ENCODE measurements at places on chromosomes 1 and 21.

- no peak for DNase-seq
Observed at GRCh38 chr21:42560517-42561179, 47.0 kb downstream of the SLC37A1 start.

- peak; percentile 5 for DNase-seq
Observed at GRCh38 chr1:167790117-167790516, 68.3 kb downstream of the MPZL1 start.

GRCh38 chr21:45334134-45334533, 46.4 kb upstream of the POFUT2 start:
- DNase-seq = no peak

- DNase-seq = no peak
Observed at GRCh38 chr21:45299026-45299863, 11.6 kb upstream of the POFUT2 start.

DNA sequence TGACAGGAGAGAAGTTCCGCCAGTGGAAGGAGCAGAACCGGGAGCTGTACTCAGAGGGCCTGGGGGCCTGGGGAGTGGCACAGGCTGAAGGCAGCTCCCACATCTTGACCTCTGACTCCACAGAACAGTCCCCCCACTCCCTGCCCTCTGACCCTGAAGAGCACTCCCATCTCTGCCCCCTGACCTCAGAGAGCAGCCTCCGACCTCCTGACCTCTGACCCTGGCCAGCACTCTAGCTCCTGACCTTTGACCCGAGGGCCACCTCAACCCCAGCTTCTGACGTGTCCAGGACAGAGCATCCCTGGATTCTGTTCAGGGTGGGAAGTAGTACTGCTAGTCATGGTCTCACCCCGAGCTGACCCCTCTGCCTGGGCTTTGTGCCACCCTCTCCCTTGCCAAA, 1.1 kb upstream of the CATSPER4 start:
- no peak for DNase-seq

- DNase-seq = no peak
Observed at GRCh38 chr1:97004054-97004453, 282.5 kb downstream of the PTBP2 start.

- DNase-seq = no peak
Observed at GRCh38 chr1:203362720-203363025, 11.8 kb upstream of the FMOD start.

DNA sequence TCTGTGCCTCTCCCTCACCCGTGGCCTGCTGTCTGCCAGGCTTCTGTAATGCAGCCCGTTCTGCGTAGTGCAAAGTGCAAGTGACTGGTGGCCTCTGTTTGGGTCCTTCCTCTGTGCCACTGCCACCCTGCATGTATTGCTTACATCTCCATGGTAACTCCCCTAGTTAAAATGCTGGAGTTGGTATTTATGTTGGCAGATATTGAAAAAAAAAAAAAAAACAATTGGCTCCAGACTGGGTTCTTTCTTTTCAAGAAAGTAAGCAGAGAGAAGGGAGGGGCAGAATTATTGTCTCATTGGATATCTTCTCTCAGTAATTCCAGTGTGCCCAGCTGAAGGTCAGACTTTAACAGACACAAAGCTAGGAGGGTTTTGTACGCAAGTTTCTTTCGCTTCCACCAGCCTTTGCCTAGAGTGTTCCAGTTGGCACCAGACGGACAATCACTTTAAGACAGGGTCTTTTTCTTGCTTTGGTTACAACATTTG, 242.3 kb downstream of the PBX1 start:
- DNase-seq = no peak

DNA sequence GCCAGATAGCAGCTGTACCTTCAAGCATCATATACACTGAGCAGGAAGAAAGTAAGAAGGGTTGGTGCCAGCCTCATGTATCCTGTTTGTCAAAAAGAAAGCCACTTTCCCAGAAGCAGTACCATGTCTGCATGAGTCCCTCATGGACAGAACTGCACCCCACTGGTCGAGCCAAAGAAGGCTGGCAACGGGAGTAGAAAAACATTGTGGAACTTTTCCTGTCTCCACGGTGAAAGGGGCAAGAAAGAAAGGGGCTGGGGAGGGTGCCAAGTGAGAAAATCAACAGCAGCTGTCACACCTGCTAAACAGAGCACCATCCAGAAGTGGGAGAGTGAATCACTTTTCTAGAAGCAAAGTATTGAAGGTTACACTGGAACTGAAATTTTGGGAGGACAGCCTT, 621.7 kb downstream of the LMO4 start:
- no peak for DNase-seq

GRCh38 chr1:22318279-22318981, 133.2 kb upstream of the ZBTB40 start:
- DNase-seq = peak; percentile 60

DNA sequence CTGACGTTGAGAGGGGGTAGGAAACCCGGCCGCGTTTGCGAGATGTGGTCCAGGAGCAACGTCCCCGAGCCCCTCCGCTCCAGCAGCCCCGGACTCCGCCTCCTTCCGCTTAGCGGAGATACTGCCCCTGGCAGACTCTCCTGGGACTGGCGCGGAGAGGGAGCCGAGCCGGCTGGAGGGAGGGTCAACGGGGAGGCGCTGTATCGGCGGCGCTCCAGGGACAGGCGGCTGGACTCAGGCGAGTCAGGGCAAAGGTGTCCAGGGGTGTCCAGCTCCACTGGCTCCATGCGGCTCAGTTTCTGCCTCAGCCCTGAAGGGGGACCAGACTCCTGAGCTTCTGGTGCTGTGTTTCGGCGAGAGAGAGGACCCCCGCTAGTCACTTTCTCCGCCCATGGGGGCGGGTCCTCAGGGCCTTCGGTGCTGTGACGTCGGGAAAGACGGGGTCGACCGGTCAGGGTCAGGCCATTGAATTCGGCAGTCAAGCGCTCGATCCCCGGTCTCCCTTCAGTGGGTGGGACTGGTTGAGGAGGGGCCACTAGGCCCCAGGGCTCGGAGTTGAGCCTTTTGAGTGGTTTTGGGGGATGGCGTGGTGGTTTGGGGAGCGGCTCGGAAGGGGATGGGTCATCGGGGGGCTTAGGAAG, 2.8 kb upstream of the LIX1L start:
- DNase-seq = peak; percentile 65

- no peak for DNase-seq
Observed at GRCh38 chr1:16164213-16165072, 8.6 kb upstream of the EPHA2 start.

- no peak for DNase-seq
Observed at GRCh38 chr1:226845624-226846023, 24.8 kb upstream of the PSEN2 start.

DNA sequence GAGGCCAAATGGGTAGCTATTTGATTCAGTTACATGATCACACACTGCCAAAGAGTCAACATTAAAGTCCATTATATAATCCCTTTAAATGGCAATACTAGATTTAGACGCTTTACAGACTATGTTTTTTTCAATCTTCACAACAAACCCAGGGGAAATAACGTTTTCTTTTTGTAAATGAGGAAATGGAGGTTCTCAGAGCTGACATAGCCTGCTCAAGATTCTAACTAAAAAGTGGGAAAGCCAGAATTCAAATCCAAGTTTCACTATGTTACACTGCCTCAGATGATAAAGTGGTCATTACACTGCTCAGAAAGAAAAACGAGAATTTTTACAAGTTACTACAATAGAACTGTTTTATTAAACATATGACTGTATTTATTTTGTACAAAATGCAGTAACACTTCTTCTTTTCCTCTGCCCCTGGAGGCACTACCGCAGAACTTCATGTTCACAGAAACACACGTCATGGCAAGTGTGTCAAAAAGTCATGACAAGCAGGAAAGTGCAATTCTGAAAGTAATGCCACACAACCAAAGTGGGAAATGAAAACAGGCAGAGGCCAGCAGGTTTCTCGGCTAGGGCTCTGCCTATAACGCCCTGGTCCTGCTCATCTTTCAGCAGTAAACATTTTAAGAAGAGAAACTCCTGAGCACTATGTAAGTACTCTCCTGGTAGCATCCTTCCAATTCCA, 19.0 kb downstream of the THEMIS2 start:
- no peak for DNase-seq

DNA sequence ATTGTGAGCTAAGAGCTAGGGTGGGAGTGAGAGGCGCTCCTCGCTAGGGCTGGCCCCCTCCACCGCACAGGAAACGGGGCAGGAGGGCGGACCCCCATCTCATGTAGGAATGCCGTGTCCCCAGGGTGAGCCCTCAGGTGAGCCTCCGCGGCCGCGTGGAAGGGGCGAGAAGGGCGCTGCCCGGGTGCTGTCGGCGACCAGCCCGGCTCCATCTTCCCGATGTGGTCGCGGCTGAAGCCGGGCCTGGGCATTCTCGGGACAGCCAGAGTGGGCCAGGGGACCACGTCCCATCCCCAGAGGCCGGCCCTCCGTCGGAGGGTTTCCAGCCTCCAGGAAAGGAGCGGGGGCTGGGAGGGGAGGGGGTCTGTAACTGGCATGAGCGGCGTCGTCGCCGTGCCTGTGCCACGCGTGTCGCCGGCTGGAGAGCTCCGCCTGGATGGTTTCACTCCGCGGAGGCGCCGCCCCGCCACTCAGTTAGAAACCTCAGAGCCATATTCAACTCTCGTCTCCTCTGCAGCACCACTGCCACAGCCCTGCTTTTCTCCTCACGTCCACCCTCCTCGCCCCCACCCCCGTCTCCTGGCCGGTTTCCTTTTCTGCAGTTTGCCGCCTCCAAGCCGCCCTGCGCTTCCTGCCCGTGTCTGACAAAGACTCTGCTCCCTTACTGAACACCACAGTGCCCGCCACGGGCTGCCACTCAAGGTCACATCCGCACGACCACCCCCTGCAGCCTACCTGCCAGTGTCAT, at the start of gene TMEM269:
Gene TMEM269 (plus strand): TSS at position 46 of the 748 bp plus-strand sequence. CDS start 4,903 bp downstream, outside the sequence.
- DNase-seq = no peak

- no peak for DNase-seq
Observed at GRCh38 chr21:45352621-45353139, 52.3 kb upstream of the COL18A1 start.

DNA sequence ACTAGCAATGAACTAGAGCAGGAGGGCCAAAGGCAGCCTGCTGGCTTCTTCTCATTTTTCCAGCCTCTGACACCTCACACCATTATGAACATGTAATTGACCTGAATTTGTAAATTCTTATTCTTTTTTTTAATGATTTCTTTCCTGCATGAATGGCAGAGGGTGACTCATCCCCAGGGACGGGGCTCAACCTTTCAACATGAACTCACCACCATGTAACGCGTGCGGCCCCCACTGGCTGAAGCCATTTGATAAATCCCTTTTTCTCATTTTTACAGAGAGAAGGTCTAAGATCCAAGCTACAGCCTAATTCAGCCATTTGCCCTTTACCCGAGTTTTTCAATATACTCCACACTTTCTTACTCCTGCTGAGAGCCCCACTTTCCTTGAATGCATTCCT, 9.3 kb upstream of the ETS2 start:
- DNase-seq = no peak

DNA sequence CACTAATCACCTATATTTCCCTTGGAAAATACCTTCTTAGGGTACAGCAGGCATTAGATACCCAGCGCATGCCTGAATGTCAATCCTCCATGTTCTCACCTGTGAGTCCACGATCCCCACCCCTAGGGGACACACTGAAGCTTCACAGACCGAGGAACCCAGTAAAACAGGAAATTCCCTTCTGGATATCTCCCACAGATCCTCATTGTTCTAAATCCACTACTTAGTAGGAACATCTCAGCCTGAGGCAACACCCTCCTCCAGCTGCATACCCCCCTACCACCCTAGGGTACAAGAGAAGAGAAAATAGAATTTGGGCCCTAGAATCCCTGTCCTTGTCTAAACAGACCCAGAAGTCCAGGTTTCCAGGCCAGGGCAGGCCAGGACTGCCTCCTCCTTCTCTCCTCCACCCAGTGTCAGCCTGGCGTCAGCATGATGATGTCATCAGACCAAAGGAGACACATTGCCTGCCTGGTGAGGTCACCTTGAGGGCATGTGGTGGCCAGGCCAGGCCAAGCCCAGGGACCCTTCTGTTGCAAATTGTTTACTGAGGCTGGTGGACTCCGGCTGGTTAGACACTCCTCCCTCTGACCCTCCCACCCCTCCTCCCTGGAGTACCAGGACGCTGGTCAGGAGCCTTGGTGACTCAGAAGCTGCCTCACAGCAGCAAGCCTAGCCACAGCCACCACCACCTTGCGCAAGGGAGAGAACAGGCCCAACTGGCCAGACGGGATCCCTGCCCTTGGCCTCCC, 6.2 kb downstream of the NECTIN4 start:
- DNase-seq = no peak

DNA sequence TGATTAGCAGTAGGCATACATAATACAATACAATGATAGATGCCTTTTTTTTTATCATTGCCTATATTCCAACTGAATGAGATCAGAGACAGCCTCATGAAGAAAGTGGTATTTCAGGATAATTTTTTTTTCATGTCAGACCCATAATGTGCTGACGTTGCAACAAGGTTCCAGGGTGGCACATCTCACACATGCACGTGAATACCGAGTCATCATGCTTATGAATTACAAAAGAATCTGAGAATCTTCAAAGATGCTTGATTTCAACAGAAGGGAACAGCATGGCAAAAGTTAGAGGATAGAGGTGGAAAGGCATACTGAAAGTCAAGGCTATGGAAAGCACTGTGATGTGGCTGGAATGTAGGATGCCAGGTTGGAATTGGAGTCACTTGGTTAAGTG, 5.0 kb upstream of the RNF11 start:
- no peak for DNase-seq

DNA sequence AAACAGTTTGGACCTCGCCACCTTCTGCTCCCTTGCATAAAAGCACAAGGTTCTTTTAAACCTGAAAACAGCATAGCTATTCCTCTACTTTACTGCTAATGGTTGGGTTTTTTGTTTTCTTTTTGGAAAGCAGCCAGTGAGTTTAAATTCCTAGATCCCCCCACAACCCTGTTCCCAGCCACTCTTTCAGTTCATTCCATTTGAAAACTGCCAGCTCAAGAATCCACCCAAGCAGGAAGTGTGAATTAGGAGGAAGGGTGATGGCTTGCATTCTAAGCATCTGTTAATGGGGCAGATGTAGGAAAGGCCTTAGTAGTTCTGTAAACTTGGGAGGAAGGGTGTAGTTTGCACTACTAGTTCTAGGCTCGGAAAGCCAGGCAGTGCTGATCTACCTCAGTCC, 172.9 kb upstream of the HOOK1 start:
- DNase-seq = no peak

- DNase-seq = no peak
Observed at GRCh38 chr1:20413136-20413775, 72.8 kb downstream of the CAMK2N1 start.

GRCh38 chr1:161379071-161379470, 11.4 kb upstream of the CFAP126 start:
- DNase-seq = no peak

DNA sequence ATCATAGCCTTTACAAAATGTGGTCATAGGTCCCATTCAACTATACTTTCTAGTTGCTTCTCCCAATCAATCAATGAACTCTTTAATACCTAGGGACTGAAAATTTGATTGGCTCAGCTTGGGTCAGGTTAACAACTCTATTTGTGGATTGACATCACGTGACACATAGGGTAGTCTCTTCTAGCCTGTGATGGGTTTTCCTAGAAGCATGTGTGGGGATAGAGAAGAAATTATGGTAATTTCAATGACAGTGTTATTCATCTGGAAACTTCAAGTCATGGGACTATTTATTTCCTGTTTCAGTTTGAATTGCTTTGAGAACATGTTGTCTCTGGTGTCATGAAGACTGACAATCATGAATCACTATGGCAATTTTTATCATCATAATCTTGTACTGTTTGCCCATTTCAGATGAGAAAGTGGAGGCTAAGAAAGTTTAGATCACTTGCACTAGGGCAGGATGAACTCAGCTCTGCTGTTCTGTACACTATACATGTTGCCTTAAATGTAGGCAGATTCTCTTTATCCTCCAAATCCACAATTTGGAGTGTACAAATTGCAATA, 529.9 kb upstream of the BEND5 start:
- no peak for DNase-seq

- peak; percentile 99 for DNase-seq
Observed at GRCh38 chr1:89254658-89255287, 17.9 kb downstream of the GBP5 start.
